ENCODE measurements at places on chromosomes 11 and 22.

GRCh38 chr11:73478737-73479347, 102.6 kb downstream of the RELT start:
- peak; percentile 35 for DNase-seq

DNA sequence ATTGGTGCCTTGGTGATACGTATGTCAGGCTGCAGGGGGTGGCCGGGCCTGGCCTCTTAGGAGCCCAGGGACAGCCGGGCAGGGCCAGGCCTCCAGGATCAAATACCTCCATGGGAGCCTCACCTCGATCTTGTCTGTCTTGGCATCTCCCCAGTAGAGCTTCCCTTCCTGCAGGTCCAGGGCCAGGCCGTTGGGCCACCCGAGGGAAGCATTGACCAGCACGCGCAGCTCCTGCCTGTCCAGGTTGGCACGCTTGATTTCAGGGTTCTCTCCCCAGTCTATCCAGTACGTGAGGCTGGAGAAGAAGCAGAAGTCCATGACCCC, 137.7 kb downstream of the CRYBB2 start:
- DNase-seq = no peak

GRCh38 chr11:103867481-103867880, 169.0 kb upstream of the DDI1 start:
- no peak for DNase-seq

- peak; percentile 80 for DNase-seq
Observed at GRCh38 chr11:1863352-1864216, 10.7 kb downstream of the LSP1 start.

DNA sequence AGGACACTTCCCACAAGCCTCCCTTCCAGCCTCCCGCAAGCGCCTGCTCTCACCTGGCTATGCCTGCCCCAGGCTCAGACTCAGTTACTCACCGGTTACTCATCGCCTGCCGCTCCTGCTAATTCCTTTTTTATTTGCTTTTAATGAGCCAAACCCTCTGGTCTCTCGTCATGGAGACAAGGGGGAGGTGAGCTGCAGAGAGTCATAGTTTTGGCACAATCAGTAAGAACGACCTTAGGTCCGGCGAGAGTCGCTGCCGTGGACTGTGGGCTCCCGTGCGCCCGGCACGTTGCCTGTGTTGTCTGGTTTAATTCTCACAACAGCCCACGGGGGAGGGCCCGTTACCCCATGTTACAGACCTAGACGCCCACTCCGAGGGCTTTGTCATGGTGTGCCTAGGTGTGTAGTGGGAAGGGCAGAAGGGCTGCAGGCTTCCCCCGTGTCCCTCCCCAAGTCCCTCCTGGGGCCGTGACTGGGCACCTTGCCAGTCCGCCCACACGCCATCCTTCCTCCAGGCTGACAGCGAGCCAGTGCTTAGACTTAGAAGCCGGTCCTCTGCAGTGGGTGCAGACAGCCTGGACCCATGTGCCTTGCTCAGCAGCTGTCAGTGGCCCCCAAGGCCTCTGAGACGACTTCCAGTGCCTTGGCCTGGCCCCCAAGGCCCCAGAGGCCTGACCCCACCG, 42.2 kb downstream of the WNT7B start:
- DNase-seq = peak; percentile 20

- peak; percentile 80 for DNase-seq
Observed at GRCh38 chr11:126561327-126561893, 205.9 kb downstream of the ST3GAL4 start.

GRCh38 chr11:6790546-6790945, 7.7 kb downstream of the OR2AG1 start:
- DNase-seq = no peak

GRCh38 chr11:11071486-11071885, 213.6 kb upstream of the ZBED5 start:
- DNase-seq = no peak

DNA sequence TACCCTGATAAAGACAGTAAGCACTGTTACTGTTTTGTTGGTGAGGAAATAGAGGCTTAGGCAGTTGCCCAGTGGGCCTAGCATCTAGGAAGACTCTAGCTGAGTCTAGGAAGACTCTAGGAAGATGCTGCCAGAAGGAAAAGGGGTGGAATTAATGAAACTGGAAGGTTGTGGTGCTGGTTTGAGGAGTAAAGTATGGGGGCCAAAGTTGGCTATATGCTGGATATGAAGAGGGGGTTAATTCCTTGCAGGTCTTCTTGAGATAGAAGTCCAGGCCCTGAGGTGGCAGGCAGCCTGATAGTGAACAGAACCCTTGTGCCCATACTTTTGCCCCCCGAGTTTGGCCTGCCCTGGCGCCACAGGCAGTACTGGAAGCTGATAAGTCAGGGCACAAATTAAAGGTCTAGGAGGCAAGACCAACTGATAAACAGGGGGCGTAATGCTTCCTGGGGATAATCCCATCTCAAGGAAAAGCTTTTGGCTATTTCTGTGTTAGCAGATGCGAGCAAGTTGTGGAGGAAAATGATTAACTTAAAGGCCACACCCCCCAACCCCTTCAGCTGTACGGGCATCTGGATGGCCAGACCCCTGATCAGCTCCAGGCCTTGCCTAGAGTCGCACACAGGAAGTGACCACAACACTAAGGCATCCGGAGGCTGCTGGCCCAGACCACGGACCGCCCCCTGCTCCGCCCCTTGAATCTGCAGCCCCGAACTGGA, 3.1 kb downstream of the ILK start:
- DNase-seq = peak; percentile 94

GRCh38 chr11:73314117-73314961, 6.3 kb downstream of the ARHGEF17 start:
- DNase-seq = peak; percentile 46

DNA sequence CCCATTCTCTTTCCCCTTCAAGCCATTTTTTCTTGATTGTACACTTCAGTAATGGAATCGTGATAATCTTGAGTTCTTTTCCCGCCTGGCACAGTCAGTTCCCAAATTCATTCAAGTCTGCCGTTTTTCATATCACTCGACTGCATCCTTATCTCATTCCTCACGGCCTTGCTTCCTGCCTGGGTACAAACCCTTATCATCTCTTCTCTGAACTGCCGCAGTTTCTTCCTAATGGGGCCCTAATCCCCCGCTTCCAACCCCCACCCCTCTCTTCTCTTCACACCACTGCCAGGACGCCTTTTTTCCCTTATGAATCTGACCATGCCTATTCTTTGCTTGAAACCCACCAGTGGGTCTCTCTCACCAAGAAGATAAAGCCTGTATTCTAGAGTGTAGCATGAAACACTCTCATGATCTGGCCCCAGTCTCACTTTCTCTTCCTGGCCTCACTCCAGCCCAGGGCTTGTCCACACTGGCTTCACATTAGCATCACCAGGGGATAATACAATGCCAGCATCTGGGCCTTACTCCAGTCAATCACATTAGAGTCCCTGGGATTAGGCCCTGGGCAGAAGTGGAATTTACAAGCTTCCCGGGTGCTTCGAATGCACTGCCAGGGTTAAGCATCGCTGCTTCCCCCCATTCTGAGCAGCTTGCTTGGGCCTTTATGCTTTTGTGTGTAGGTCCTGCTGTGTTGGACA, 102.1 kb downstream of the FBXO7 start:
- peak; percentile 90 for DNase-seq

GRCh38 chr11:123518496-123519054, 88.5 kb downstream of the GRAMD1B start:
- DNase-seq = no peak

DNA sequence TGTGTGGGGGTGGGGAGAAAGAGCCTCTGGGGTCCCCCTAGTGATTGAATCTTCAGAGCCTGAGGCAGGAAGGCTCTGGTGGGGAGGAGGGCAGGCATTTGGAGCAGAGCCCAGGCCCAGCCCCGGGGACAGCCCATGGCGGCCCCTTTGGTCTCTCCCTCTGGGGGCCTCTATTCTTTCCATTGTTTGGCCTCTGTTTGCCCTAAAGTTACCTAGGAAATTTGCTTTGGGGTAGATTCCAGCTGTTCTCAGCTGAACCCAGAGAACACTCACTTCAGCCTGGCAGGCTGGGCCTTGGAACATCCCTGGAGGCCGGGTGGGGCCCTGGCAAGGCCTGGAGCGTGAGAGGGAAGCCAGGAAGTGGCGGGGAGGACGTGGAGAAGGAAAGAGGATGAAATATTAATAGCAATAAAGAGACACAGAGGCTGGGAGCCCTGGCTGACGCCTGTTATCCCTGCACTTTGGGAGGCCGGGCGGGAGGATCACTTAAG, 22.9 kb upstream of the A4GALT start:
- DNase-seq = no peak

GRCh38 chr11:112166562-112166961, 610 bp upstream of the TEX12 start:
- DNase-seq = no peak

- no peak for DNase-seq
Observed at GRCh38 chr22:38418589-38418988, 36.4 kb downstream of the KCNJ4 start.

DNA sequence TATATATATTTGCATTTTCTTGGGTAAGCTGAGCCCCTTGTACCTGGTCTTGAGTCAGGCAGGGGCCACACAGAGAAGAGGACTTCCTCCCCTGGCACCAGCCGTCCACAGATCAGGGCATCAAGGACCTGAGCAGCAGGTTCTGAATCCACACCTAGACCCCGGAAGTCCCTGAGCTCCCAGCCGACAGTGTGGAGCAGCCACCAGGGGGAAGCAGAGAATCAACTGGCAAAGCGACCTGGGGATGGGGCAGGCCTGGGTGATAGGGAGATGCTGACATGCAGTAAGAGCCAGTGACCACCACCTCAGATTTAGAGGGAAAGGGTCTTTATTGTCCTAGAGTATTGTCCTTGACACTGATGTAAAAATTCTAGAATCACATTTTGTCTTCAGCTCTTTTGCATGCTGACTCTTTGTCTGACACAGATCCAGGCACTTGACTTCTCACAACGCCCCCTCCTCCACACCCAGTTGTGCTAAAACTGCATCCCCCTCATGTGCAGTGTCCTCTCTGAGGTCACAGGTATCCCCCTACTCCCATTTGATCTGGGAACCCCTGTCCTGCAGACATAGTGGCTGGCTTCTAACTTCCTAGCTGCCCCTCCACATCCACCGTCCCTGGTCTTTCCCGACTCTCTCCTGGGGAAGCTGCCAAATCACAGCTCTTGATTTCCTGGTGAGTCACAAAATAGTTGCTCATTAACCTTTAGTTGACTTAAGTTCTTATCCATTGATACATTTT, 109.3 kb downstream of the GGTLC2 start:
- DNase-seq = peak; percentile 87

DNA sequence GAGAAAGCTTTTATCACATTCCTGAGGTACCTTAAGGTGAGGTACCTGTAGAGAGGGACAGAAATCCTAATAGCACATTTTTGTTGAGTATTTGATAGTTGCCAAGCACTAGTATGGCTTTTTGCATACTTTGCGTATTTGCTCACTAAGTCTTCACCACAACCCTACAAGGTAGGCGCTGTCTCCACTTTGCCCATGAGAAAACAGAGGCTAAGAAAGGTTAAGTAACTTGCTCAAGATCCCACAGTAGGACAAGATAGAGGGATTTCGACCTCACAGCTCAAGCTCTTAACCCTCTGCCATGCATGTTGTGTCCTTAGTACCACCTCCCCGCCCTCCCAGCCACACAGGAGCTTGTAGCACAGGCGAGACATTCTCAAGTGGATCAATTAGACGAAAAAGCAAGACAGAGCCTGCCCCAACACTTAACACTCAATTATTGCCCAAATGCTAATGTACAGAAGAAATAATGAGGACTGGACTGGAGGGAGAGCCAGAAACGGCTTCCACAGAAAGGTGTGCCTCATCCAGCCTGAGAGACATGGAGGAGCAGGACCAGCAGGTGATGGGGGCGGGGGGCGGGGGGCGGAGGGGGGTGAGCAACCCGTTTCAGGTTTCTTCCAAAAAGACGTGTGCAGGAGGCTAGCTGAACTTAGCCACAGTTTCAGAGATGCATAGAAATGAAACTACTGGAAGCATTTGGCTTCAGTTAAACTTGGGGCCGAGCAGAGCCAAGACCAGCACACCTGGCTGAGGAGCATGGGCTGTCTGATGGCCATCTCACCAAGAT, 26.7 kb upstream of the CD44 start:
- no peak for DNase-seq

- no peak for DNase-seq
Observed at GRCh38 chr11:58047818-58048217, 17.1 kb downstream of the OR6Q1 start.

Measured in hematopoietic multipotent progenitor cell treated with erythropoietin and hydrocortisone succinate and interleukin-3 and kit ligand, for 4 days (in vitro differentiated cells).